Ascending aorta (tissue), 2 donors: ENCODE measurements at places on chromosomes 12 and 14.

DNA sequence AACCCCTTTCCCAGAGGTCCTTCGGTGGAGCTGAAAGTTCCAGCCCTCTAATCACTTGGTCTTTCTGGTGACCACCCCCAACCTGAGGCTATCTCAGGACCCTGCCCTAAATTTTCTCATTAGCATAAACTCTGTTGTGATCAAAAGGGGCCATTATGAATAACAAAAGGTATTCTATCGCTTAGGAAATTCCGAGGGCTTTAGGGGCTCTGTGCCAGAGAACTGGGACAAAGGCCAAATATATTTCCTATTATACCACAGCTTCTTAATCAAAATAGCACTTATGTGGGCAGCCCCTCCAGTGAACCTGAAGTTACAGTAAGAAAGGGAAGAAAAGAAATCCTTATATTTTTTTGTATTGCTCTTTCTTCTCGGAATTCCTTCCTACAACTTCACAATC, 125.3 kb upstream of the NPAS3 start:
- H3K36me3 ChIP-seq = no peaks in the 10 kb centered on the region
- H3K4me3 ChIP-seq = no peak overlapping the region
- no peak for DNase-seq

DNA sequence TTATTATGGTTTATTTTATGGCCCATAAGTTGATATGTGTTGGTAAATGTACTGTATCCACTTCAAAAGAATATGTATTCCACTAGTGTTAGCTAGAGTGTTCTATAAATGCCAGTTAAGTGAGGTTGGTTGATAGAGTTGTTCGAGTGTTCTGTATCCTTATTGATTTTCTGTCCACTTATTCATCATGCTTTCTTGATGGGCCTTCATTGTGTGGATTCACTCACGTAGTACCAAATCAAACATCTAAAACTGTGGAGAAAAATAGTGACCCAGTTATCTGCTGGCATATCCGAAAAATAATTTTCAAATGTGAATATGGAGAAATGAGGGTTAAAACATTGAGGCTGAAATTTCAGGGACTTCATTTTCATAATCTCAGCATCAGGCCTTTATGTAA, 230.4 kb downstream of the TRHDE start:
- H3K27ac ChIP-seq = no peak overlapping the region
- no peaks in the 10 kb centered on the region for H3K4me1 ChIP-seq
- H3K36me3 ChIP-seq = no peaks in the 10 kb centered on the region
- H3K4me3 ChIP-seq = no peak overlapping the region

- H3K4me3 ChIP-seq = no peak overlapping the region
- DNase-seq = no peak
- H3K4me1 ChIP-seq = no peaks in the 10 kb centered on the region
These were observed 456.7 kb upstream of the DCN start for GRCh38 chr12:91639327-91639726.

GRCh38 chr12:12166751-12167150, 96.0 kb downstream of the BCL2L14 start:
- H3K4me1 ChIP-seq = no peaks in the 10 kb centered on the region
- H3K27ac ChIP-seq = no peak overlapping the region
- H3K36me3 ChIP-seq = no peaks in the 10 kb centered on the region
- no peaks in the 10 kb centered on the region for H3K27me3 ChIP-seq

DNA sequence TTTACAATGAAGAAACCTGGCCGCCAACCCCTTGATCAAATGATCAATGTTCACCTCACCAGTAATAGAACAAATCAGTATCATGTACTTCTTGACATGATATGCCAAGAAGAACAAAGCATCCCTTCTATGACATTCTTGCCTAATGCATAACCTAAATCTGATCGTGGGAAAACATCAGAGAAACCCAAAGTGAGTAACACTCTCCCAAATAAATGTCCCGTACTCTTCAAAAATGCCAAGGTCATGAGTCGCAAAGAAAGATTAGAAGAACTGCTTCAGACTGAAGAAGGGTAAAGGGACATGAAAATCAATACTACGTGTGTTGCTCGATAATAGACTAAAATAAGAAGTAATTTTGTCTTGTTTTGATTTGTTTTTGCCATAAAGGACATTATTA, 11.4 kb upstream of the SLC25A3 start:
- H3K4me3 ChIP-seq = no peak overlapping the region
- no peak overlapping the region for H3K27ac ChIP-seq
- H3K27me3 ChIP-seq = no peaks in the 10 kb centered on the region
- H3K4me1 ChIP-seq = no peaks in the 10 kb centered on the region
- H3K36me3 ChIP-seq = no peaks in the 10 kb centered on the region

DNA sequence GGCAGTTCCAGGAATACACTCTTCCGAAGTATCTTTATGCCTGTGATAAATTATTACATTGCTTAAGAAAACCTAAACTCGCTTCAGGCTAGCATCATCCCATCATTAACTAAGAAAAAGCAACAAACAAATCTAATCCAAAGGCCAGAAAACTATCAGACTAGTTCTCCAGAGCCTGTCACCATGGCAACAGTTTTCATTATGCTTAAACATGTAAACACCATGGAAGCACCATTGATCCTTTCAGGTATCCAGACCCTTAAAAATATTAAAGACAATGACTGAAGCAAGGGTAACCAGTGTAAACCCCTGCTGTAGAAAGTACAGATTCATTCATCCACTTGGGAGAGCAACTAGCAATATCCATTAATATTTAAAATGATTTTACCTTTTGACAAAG, 9.8 kb downstream of the DAD1 start:
- peaks cover 8% of the 10 kb centered on the region for H3K4me1 ChIP-seq
- H3K27ac ChIP-seq = no peak overlapping the region
- no peak for DNase-seq
- H3K4me3 ChIP-seq = no peak overlapping the region

DNA sequence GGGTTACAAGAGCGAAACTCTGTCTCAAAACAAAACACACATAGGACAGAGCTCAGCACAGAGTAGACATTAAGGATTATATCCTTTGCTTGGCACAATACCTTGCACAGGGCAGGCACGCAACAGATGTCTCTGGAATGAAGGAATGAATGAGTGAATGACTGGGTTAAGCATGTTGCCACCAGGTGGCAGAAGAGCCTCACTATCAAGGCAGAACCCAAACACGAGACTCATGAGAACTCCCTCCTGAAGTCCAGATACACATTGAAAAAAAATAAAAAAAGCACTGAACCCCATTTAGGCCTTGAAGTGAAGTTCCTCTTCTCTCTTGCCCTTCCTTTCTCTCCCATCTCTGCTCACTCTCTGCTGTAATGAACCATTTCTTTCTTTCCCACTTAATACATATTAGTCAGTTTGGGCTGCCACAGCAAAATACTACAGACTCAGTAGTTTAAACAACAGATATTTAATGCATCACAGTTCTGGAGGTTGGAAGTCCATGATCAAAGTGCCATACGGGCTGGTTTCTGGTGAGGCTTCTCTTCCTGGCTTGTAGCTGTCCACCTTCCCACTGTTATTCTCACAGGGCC, 26.6 kb upstream of the LTA4H start:
- H3K4me1 ChIP-seq = peaks cover 3% of the 10 kb centered on the region
- H3K36me3 ChIP-seq = no peaks in the 10 kb centered on the region
- no peaks in the 10 kb centered on the region for H3K27me3 ChIP-seq
- DNase-seq = peak; percentile 86
- no peak overlapping the region for H3K27ac ChIP-seq
- no peak overlapping the region for H3K4me3 ChIP-seq

GRCh38 chr12:95136598-95136997, 63.2 kb upstream of the NR2C1 start:
- DNase-seq = no peak
- no peaks in the 10 kb centered on the region for H3K27me3 ChIP-seq
- no peak overlapping the region for H3K27ac ChIP-seq
- H3K4me1 ChIP-seq = no peaks in the 10 kb centered on the region

DNA sequence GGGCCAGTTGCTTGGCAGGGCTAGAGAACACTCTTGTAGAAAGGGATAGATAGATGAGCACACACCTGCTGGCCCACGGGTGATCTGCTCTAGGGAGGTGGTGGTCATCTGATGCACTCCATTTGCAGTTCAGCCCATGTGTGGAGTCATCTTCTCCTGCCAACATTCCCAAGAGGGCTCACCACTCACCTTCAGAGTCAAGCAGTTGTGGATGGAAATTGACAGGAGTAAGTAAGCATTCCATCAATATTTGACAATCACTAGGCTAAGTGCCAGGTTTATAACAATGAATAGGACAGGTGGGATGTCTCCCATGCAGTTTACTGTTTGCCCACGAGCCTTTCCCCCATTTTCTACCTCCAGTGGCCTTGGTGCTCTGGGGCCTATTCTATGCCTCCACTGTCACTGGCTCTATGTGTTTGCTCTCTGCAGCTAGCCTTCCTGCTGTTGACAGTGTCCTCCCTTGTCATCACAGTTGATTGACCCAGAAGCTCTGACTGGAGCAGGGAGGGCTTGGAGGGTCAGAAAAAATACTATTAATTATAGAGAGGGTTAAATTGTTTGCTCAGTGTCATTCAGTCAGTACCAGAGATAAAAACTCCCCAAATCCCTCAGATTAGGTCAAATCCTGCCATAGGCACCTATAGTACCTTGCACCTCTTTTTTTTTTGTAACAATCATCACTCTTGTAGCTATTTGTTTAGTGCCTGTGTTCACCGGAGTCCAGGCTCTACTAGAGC, 134.6 kb upstream of the PZP start:
- H3K27ac ChIP-seq = no peak overlapping the region
- H3K4me1 ChIP-seq = no peaks in the 10 kb centered on the region
- no peak for DNase-seq
- H3K27me3 ChIP-seq = no peaks in the 10 kb centered on the region

- no peaks in the 10 kb centered on the region for H3K36me3 ChIP-seq
- DNase-seq = no peak
- H3K27ac ChIP-seq = no peak overlapping the region
- no peak overlapping the region for H3K4me3 ChIP-seq
These were observed 211.0 kb downstream of the PIK3C2G start for GRCh38 chr12:18472304-18472703.

DNA sequence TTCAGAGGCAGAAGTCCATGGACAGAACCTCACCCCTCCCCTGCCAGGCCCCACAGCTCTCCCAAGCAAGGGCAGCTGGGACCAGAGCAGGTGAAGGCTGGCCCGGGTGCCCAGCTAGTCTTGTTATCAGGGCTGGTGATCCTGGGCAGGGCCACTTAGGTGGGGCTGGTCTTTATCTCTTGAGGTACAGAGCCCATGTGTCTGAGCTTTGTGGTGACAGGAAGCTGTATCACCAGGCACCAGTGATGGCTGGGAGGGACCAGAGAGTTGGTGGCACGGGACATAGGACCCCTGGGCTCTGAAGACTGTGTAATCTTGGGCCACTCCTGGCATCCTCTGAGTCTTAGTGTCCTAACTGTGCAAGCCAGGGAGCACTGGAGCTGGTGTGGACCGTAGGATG, 12.8 kb upstream of the HPD start:
- no peak for DNase-seq
- no peaks in the 10 kb centered on the region for H3K36me3 ChIP-seq
- no peak overlapping the region for H3K4me3 ChIP-seq
- no peak overlapping the region for H3K27ac ChIP-seq
- H3K27me3 ChIP-seq = no peaks in the 10 kb centered on the region

DNA sequence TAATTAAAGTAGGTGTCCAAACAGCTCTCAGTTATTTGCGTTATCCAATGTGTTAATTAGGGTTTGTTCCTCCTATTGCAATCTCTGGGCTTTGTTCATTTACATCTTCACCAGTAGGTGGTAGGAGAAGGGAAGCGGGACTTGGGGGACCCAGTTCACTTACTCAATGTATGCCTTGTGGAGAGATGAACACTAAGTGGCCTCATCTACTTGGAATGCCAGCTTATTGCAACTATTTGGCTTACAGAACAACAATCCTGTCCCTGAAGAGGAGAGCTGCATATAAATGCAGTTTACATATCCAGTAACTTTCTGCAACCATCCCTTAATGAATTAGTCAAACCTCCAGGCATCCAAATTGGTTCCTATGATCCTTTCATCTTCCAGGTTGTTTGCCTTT, 417.1 kb upstream of the CCDC196 start:
- H3K4me3 ChIP-seq = no peak overlapping the region
- H3K4me1 ChIP-seq = no peaks in the 10 kb centered on the region
- H3K27me3 ChIP-seq = no peaks in the 10 kb centered on the region
- no peaks in the 10 kb centered on the region for H3K36me3 ChIP-seq
- DNase-seq = no peak
- H3K27ac ChIP-seq = no peak overlapping the region
